ENCODE measurements at places on chromosomes 6 and 20. TPM values are rescaled to one million over a fixed set of nuclear protein-coding genes. Genes with fewer than 3 reads are reported as not detected.

ASIP gene
- 3.0 TPM for total RNA-seq

ATP9A gene
- total RNA-seq, result 42.8 TPM

HLA-DRB5 gene
- total RNA-seq, result 56.6 TPM

MUC21 gene
- 0.18 TPM for total RNA-seq

TP53TG5 gene
- total RNA-seq, result not detected

ENPP5 gene
- 1.9 TPM for total RNA-seq

UST gene
- total RNA-seq, result 33.1 TPM

RBM12 gene
- 77.7 TPM for total RNA-seq

EIF2S2 gene
- 44.8 TPM for total RNA-seq

DHX16 gene
- total RNA-seq, result 25.2 TPM

WFDC5 gene
- total RNA-seq, result not detected

GPR63 gene
- total RNA-seq, result 0.49 TPM

STMN3 gene
- 19.7 TPM for total RNA-seq

FLRT3 gene
- total RNA-seq, result 29.3 TPM

MAFB gene
- 38.6 TPM for total RNA-seq

APCDD1L gene
- 0.53 TPM for total RNA-seq

HSPA1L gene
- 2.8 TPM for total RNA-seq

TGM2 gene
- total RNA-seq, result 70.3 TPM

TRIM15 gene
- not detected for total RNA-seq

ERVFRD-1 gene
- total RNA-seq, result 0.22 TPM

VGLL2 gene
- total RNA-seq, result not detected

HAO1 gene
- not detected for total RNA-seq

TREM2 gene
- total RNA-seq, result 8.8 TPM

PPP1R16B gene
- 7.5 TPM for total RNA-seq

MLN gene
- total RNA-seq, result not detected

ULBP2 gene
- total RNA-seq, result 0.27 TPM

B3GAT2 gene
- total RNA-seq, result not detected

FOXQ1 gene
- total RNA-seq, result 1.7 TPM

BMP7 gene
- 17.3 TPM for total RNA-seq

SSTR4 gene
- not detected for total RNA-seq
